ENCODE measurements at places on chromosomes 1 and 21.
A peak's percentile ranks its signal among the peaks of the same experiment; 100 is the strongest.

GRCh38 chr21:42115136-42115683 is 44.1 kb downstream of the UMODL1 start:
- DNase-seq, result no peak

GRCh38 chr1:6965083-6965934 is 180.1 kb downstream of the CAMTA1 start:
- no peak for DNase-seq

DNA sequence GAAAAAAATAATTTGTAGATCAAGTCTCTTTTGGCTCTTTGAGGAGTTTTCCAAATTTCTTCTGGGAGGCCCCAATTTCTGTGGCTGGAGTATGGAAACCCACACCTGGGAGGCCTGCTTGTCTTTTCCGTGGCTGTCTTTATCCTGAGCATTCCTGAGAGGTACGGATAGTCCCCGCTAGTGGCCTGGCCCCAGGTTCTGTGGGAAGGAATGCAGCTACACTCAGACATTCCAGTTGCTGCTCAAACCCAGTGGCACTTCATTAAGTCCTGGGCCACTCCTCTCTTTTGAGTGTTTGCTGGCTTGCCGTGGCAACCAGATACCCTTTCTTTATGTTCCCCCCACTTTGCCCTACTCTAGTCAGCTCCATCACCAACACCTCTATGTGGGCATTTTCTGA is 310.4 kb downstream of the ASTN1 start:
- no peak for DNase-seq

DNA sequence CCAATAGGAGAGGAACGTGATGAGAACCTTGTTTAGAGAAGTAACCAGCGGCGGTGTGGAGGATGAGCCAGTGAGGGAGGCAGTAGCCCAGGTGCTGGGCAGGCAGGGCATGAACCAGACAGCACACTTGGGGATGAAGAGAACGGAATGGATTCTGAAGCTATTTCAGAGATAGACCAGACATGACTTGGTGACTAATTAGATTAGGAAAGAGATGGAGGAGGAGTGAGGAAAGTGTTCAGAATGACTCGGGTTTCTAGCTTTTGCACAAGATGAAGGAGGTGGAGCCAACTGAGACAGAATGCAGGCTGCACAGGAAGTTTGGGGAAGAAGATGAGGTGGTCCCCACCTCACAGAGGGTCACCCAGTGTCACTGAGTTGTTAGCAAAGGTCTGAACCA is 5.1 kb downstream of the PEF1 start:
- peak; percentile 86 for DNase-seq

DNA sequence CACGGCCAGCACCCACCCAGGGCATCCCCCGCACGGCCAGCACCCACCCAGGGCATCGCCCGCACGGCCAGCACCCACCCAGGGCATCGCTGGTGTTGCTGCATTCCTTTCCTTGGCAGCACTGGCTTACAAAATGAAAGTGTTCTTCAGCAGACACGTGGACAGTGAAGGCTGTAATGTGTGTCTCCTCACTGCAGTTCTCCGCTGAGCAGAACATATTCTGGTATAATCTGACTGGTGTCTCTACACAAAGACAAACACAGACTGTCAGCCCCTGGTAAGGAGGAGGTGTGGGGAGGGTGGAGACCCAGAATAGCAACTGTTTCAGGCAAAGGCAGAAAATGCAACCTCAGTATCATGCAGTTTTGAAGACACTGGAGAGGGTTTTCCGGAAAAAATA is 7.3 kb downstream of the LYPD8 start:
- no peak for DNase-seq

GRCh38 chr1:246398126-246398813 is 108.8 kb downstream of the SMYD3 start:
- DNase-seq, result no peak

- DNase-seq, result no peak
Measured at GRCh38 chr1:245812278-245812677, 657.5 kb downstream of the KIF26B start.
